ENCODE measurements at places on chromosomes 4 and X. TPM values are rescaled to one million over a fixed set of nuclear protein-coding genes. Genes with fewer than 3 reads are reported as not detected.

The ARHGEF9 gene
- 20.8 TPM for total RNA-seq

The CC2D2A gene
- total RNA-seq: 39.1 TPM

The C4orf50 gene
- not detected for total RNA-seq

The NPNT gene
- 0.29 TPM for total RNA-seq

The MID1 gene
- 27.9 TPM for total RNA-seq

The VCX3A gene
- not detected for total RNA-seq

The PROM1 gene
- total RNA-seq: not detected

The EMCN gene
- 0.29 TPM for total RNA-seq

Measured in smooth muscle cell of trachea (primary cell).